ENCODE measurements at places on chromosomes 4 and X.

DNA sequence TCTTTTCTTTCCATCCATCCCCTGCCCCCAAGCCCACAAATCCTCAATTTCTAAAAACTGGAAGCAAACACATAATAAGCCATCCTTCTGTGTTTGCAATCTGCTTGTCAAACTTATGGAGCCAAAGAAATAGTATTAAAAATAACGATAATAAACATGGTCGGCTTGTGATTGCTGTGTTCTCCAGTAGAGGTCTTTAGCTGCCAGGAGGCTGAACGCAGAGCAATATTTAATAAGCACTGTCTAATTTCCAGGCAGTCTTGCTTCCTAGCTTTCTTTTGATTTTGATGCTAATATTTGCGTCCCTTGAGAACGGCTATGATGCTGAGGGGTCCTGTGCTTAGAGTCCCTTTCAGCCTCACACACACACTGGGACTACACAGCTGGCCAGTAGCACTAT, 3.2 kb upstream of the HELT start:
- no peak for DNase-seq

DNA sequence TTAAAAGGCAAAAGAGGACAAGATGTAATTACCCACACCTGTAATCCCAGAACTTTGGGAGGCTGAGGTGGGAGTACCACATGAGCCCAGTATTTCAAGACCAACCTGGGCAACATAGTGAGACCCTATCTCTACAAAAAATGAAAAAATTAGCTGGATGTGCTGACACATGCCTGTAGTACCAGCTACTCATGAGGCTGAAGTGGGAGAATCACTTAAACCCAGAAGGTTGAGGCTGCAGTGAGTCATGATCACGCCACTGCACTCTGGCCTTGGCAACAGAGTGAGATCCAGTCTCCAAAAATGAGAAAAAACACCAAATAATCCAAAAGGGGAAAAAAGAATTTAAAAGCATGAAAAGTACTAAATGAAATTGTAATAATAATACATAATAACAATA, 30.8 kb downstream of the NR0B1 start:
- no peak for DNase-seq

DNA sequence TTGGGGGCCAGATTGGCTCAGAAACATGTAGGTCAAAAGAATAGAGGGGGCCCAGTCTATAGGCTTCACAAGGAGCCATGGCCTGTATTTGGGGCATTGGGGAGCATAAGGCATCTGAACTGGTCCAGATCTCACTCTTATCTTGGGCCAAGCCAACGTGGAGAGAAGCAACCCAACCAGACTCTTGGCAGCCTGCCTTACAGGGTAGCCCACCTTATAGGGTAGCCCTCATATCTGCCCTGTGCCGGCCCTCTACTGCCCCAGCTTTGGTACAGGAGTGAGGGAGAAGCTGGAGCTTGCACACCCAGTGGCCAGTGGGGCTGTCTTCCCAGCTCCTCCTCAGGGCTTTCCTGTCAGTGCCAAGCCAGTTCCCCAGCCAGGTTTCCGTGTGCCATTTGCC, 142.2 kb downstream of the AMMECR1 start:
- DNase-seq: no peak

DNA sequence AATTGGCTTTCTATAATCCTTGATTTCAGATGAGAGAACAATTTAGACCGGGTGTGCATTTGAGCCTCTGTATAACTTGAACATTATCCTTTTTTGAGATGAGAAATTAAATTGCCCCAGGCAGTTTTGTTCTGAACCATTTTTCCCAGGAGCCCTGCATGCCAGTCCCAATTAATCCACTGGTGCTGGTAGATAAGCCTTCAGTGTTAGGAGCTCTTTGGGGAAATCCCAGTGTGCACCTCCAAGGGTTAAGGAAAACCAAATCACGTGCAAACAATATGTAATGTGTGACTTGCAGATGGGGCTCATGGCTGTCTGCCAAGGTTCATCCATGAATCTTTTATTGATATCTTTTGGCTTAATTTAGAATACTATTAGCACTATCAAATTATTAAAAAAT, 43.2 kb downstream of the KIT start:
- no peak for DNase-seq

DNA sequence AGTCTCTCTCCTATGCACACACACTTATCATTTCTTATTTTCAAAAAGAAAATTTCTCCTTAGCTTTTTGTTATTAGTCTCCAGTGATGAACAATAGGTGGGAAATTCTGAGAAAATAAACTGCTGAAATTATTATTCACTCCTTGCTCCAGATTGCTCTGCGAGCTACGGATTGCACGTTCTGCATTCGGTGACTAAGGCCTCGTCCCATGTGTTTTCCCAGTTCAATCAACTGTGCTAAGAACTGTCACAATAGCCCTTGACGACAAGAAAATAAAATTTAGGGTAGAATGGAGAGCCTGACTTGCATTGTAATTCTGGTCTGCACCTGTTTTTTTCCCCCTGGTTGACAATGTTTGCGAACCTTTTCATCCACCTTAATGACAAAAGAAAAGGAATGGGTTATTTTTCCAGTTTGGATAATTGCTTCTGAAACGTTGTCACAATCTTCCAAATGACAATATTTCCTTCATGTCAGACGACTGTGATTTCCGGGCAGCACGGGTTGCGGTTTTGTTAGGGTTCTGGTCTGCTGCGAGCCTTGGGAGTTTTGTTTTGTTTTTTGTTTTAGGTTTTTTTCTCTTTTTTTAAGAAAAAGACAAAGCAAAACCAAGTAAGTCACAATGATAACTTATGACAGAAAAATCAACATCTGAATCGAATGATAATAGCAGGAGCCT, 124.5 kb upstream of the NOCT start:
- DNase-seq: no peak

GRCh38 chr4:100113732-100114131, 76.5 kb downstream of the DDIT4L start:
- DNase-seq: no peak

DNA sequence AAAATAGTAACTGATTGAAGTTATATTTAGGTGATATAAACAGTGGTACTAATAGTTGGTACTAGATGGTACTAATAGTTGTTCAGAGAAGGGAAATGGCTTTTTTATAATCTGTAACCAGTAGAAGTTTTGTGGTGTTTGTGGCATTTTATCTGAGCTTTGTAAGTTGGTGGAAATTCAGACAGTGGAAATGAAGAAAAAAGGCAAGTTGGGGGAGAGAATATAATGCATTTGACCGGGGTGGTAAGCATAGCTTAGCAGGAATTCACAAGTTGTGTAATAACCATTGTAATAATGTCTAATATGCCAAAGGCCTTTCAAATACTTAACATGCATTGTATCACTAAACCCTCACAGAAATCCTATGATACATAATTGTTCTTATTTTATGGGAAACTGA, 36.3 kb downstream of the DTHD1 start:
- DNase-seq: no peak

- DNase-seq: no peak
Measured at GRCh38 chrX:149916745-149917392, 12.5 kb upstream of the HSFX4 start.

- DNase-seq: no peak
Measured at GRCh38 chrX:69028006-69028760, 137.1 kb downstream of the PJA1 start.

GRCh38 chr4:80008351-80008750, 64.7 kb downstream of the ANTXR2 start:
- DNase-seq: no peak

GRCh38 chr4:46844325-46844917, 64.6 kb downstream of the COX7B2 start:
- peak; percentile 13 for DNase-seq

GRCh38 chr4:149277705-149278104, 537.9 kb downstream of the IQCM start:
- DNase-seq: no peak

Data from right renal cortex interstitium (tissue), 3 donors.